Posterior vena cava (tissue), 2 donors: ENCODE measurements at places on chromosomes 7 and 10. TPM values are rescaled to one million over a fixed set of nuclear protein-coding genes. Genes with fewer than 3 reads are reported as not detected.

EMX2 gene
- total RNA-seq, result 2.5 TPM

SGCE gene
- 67.2 TPM for total RNA-seq

IGF2BP3 gene
- 0.48 TPM for total RNA-seq

HOXA1 gene
- total RNA-seq, result 0.71 TPM

NRCAM gene
- 1.7 TPM for total RNA-seq

HABP2 gene
- not detected for total RNA-seq

TMEM213 gene
- not detected for total RNA-seq

ITGB8 gene
- 13.6 TPM for total RNA-seq

TFR2 gene
- 0.57 TPM for total RNA-seq

CFAP43 gene
- total RNA-seq, result 0.28 TPM

MSMB gene
- total RNA-seq, result not detected

CAV1 gene
- 226 TPM for total RNA-seq

PON1 gene
- not detected for total RNA-seq
